ENCODE measurements at places on chromosomes 2 and 18. TPM values are rescaled to one million over a fixed set of nuclear protein-coding genes. Genes with fewer than 3 reads are reported as not detected.

Gene C2orf92
- total RNA-seq = 3.4 TPM

Gene TNFRSF11A
- 0.22 TPM for total RNA-seq

Gene ABCB11
- not detected for total RNA-seq

Gene OR6B2
- not detected for total RNA-seq

Gene POTEI
- total RNA-seq = not detected

Gene NAPG
- total RNA-seq = 33.6 TPM

Gene SETBP1
- total RNA-seq = 5.2 TPM

Gene STPG4
- total RNA-seq = not detected

Gene DSG4
- not detected for total RNA-seq

Gene C2orf72
- total RNA-seq = 0.11 TPM

Gene POLR1B
- 16.5 TPM for total RNA-seq

Gene ZAP70
- total RNA-seq = not detected

Gene ESCO1
- 8.5 TPM for total RNA-seq

Gene AQP12B
- not detected for total RNA-seq

Gene SERTAD2
- 21.0 TPM for total RNA-seq

Gene IL1RL2
- 2.9 TPM for total RNA-seq

Gene SLC38A11
- total RNA-seq = not detected

Gene GPR39
- total RNA-seq = 3.8 TPM

Gene TTR
- not detected for total RNA-seq

Gene GKN1
- total RNA-seq = not detected

Gene ADAM23
- total RNA-seq = 3.5 TPM

Gene UPP2
- total RNA-seq = not detected

Gene STEAP3
- total RNA-seq = 30.5 TPM

Gene OSR1
- total RNA-seq = 9.1 TPM

Gene SERPINB2
- total RNA-seq = 6.1 TPM

Gene ABCB6
- 35.7 TPM for total RNA-seq

Gene GRP
- total RNA-seq = not detected

Gene YES1
- 91.6 TPM for total RNA-seq

Gene C1QL2
- not detected for total RNA-seq

Data from GM23248 (cell line).